ENCODE measurements at places on chromosomes 11 and 22.

DNA sequence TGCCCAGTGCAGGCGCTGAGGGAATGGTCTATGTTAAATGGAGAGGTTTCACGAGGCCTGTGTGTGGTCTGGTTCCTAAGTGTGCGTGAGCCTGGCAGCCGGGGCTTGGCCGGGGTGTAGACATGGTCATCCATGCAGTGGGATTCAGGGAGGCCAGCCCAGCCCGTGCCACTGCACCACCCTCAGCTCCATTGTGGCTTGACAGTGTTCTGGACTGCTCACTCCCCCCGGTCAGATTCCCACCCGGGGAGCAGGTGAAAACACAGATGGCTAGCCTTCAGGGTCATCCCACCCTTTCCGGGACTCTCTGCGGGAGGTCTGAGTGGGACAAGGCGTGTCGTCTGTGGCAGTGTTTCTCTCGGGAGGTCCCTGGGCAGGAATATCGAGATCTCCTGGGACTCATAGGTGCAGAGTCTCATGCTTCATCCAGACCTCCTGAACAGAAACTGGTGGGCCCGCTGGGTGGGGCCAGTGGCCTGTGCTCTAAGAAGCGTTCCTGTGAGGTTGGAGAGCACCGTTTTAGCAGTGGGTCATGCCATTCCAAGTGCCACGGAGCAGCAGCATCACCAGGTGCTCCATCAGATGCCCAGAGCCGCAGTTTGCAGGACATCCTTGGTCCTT lies 52.3 kb downstream of the ST14 start:
- no peak for DNase-seq

- DNase-seq, result no peak
Observed at GRCh38 chr11:70503468-70504221, 105.3 kb downstream of the CTTN start.

- no peak for DNase-seq
Observed at GRCh38 chr11:35290876-35291275, 128.5 kb downstream of the SLC1A2 start.

- no peak for DNase-seq
Observed at GRCh38 chr11:19808076-19808911, 95.7 kb downstream of the NAV2 start.

DNA sequence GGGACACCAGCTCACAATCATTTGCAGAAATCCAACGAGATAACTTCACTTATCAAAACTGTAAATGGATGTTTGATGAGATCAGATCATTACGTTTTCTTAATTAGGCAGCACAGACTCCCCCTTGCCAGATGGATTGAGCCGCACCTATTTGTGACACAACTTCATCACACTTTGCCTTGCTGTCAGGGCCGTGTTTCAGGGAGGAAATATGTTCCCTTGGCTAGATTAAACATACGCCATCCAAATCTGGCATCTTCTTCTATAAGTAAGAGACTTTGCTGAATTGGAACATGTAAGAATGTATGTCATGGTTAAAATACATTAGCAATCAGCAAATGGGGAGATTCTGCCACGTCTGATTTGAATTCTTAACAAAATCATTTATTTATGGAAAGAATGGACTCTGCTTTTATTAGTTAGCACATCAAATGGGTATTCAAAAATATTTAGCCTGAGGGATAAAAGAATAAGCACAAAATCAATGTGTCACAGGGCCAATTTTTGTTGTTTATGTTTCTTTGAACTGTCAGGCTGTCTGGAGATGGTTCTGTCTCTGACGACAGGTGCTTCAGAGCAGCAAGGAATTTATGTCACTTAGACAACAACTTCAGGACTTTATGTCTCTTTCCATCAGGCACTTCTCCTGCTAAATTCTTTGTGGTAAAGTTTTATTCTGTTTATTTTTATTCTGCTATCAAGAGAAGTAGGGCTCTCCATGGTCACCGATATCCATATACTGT lies 326.1 kb upstream of the NCAM1 start:
- no peak for DNase-seq

DNA sequence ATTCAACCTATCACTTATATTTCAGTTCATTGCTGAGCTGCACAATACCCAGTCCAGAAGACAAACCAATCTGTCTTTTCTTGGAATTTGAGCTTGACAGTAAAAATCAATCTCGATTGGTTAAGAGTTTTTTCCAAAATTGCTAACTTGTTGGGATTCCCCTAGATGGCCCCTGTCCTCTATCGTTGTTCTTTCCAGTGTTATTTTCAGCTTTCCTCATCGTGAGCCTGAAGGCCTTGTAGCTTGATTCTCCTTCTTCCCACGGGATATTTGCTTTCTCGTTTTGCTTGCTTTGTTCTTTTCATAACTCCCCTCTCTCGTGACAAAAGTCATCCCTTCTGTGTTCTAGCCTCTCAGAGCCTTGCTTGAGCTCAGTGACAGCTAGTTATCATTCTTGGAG lies 3.1 kb downstream of the OR8B8 start:
- DNase-seq, result no peak
